ENCODE measurements at places on chromosomes 7 and 10.

DNA sequence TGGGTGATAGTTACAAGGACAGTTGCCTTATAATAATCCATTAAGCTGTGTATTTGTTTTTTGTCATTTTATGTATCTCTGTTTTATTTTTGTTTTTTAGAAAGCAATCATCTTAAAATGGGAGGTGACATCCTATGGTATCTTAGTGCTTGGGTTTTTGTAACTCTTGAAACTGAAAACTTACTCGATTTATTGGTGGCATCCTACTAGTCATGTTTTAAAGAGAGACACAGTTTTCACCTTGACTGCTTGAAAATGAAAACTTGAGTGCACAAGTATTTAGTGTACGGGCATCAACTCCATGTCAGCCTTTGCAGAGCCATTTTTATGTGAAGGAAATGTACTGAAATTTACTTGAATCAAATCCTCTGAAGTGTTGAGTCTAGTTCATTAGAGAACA is 103.8 kb upstream of the SAMD8 start:
- H3K27me3 ChIP-seq, result no peaks in the 10 kb centered on the region
- DNase-seq, result no peak
- peaks cover 16% of the 10 kb centered on the region for H3K36me3 ChIP-seq
- H3K27ac ChIP-seq, result peak overlapping the region; percentile 33

DNA sequence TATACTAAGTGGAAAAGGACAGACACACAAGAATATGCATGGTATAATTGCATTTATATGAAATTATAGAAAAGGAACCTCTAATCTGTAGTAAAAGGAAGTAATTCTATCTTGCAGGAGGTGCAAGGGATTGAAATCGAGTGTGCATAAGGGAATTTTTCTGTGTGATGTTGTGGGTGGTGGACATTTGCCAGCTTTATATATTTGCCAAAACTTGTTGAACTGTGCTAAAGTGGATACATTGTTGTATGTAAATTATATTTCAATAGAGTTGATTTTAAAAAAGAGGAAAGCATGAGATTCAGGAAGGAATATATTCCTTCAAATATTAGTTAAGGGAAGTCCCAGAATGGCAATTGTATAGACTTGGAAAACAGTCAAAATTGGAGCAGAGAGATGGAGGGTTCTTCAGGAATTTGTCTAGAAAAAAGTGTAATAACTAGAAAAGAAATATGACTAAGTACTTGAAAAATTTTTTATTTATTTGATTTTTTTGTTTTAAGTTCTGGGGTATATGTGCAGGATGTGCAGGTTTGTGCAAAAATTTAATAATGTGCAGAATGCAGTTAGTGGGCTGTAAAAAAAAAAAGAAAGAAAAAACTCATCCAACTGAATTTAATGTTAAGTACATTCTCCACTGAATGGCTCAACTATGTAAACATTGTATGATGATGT is 96.1 kb downstream of the ARL4A start:
- H3K27me3 ChIP-seq, result peaks cover 11% of the 10 kb centered on the region
- no peak overlapping the region for H3K27ac ChIP-seq
- H3K4me1 ChIP-seq, result no peaks in the 10 kb centered on the region
- no peaks in the 10 kb centered on the region for H3K36me3 ChIP-seq

GRCh38 chr7:46003896-46004875 is 83.1 kb upstream of the IGFBP3 start:
- H3K4me3 ChIP-seq, result no peak overlapping the region
- H3K27ac ChIP-seq, result no peak overlapping the region
- DNase-seq, result no peak
- peaks cover 3% of the 10 kb centered on the region for H3K36me3 ChIP-seq
- H3K27me3 ChIP-seq, result no peaks in the 10 kb centered on the region

- H3K36me3 ChIP-seq, result no peaks in the 10 kb centered on the region
- no peaks in the 10 kb centered on the region for H3K4me1 ChIP-seq
- no peak overlapping the region for H3K4me3 ChIP-seq
- no peak for DNase-seq
- no peak overlapping the region for H3K27ac ChIP-seq
- peaks cover 13% of the 10 kb centered on the region for H3K27me3 ChIP-seq
These were observed 141.8 kb downstream of the C7orf25 start for GRCh38 chr7:42770114-42770513.

- peaks cover 43% of the 10 kb centered on the region for H3K36me3 ChIP-seq
- peaks cover 9% of the 10 kb centered on the region for H3K4me1 ChIP-seq
- H3K27ac ChIP-seq, result peak overlapping the region; percentile 92
- H3K4me3 ChIP-seq, result no peak overlapping the region
These were observed 118.8 kb downstream of the AOAH start for GRCh38 chr7:36605261-36606051.

GRCh38 chr10:110462166-110463095 is 35.3 kb upstream of the DUSP5 start:
- H3K4me1 ChIP-seq, result peaks cover 30% of the 10 kb centered on the region
- H3K27ac ChIP-seq, result no peak overlapping the region
- DNase-seq, result no peak
- no peak overlapping the region for H3K4me3 ChIP-seq
- no peaks in the 10 kb centered on the region for H3K27me3 ChIP-seq

GRCh38 chr7:6154542-6155404 is 117.7 kb downstream of the CYTH3 start:
- H3K4me3 ChIP-seq, result no peak overlapping the region
- H3K27ac ChIP-seq, result no peak overlapping the region
- no peaks in the 10 kb centered on the region for H3K27me3 ChIP-seq
- no peaks in the 10 kb centered on the region for H3K4me1 ChIP-seq
- no peak for DNase-seq

DNA sequence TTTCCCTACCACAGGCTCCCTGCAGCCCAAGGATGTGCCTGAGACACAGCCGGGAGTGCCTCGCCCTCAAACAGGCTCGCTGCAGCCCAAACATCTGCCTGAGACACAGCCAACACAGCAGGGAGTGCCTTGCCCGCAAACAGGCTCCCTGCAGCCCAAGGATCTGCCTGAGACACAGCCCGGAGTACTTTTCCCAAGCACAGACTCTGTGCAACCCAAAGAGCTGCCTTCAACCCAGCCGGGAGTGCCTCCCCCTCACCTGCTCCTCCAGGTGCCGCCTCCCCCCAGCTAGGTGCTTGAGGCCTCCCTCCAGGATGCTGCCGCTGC is 42.9 kb downstream of the ANTXRL start:
- H3K27me3 ChIP-seq, result peaks cover 30% of the 10 kb centered on the region
- H3K4me3 ChIP-seq, result no peak overlapping the region
- DNase-seq, result no peak
- H3K27ac ChIP-seq, result no peak overlapping the region

- H3K27ac ChIP-seq, result no peak overlapping the region
- peaks cover 3% of the 10 kb centered on the region for H3K36me3 ChIP-seq
- H3K4me3 ChIP-seq, result no peak overlapping the region
- H3K27me3 ChIP-seq, result no peaks in the 10 kb centered on the region
- DNase-seq, result no peak
- no peaks in the 10 kb centered on the region for H3K4me1 ChIP-seq
These were observed 21.2 kb downstream of the PDE1C start for GRCh38 chr7:32048970-32049491.

- H3K27ac ChIP-seq, result no peak overlapping the region
- H3K4me3 ChIP-seq, result no peak overlapping the region
These were observed 57.5 kb downstream of the INSIG1 start for GRCh38 chr7:155355176-155355575.

GRCh38 chr7:111424768-111425167 is 137.5 kb downstream of the IMMP2L start:
- H3K27me3 ChIP-seq, result no peaks in the 10 kb centered on the region
- no peaks in the 10 kb centered on the region for H3K4me1 ChIP-seq
- DNase-seq, result no peak
- H3K4me3 ChIP-seq, result no peak overlapping the region

Measured in effector memory CD8-positive, alpha-beta T cell (primary cell).